ENCODE measurements at places on chromosomes 3 and 15. TPM values are rescaled to one million over a fixed set of nuclear protein-coding genes. Genes with fewer than 3 reads are reported as not detected.

Gene MUSTN1
- total RNA-seq, result 0.79 TPM

Gene BNC1
- not detected for total RNA-seq

Gene ADAMTS9
- total RNA-seq, result 13.0 TPM

Gene CLK3
- 88.2 TPM for total RNA-seq

Gene OXSM
- 6.9 TPM for total RNA-seq

Gene PCOLCE2
- 0.39 TPM for total RNA-seq

Gene MELTF
- total RNA-seq, result 67.6 TPM

Gene PGBD4
- 1.3 TPM for total RNA-seq

Gene GP9
- not detected for total RNA-seq

Gene NR1I2
- total RNA-seq, result not detected

Gene EXD1
- not detected for total RNA-seq

Gene RCCD1
- 10.2 TPM for total RNA-seq

Gene LRRFIP2
- 24.9 TPM for total RNA-seq

Gene PLIN1
- 0.33 TPM for total RNA-seq

Gene SLC28A1
- total RNA-seq, result not detected

Gene TRPC1
- total RNA-seq, result 8.7 TPM

Gene TMEM42
- total RNA-seq, result 10.0 TPM

Gene LYZL4
- total RNA-seq, result 0.39 TPM

Gene VPS13C
- 52.2 TPM for total RNA-seq

Gene GAP43
- not detected for total RNA-seq

Gene GOLGA6L9
- 0.76 TPM for total RNA-seq

Gene CPN2
- total RNA-seq, result not detected
